ENCODE measurements at places on chromosomes 2 and 18.

GRCh38 chr2:48221846-48222516, 308.0 kb upstream of the STON1 start:
- H3K36me3 ChIP-seq: no peaks in the 10 kb centered on the region
- H3K4me1 ChIP-seq: peaks cover 4% of the 10 kb centered on the region
- H3K27me3 ChIP-seq: no peaks in the 10 kb centered on the region
- DNase-seq: peak; percentile 57

GRCh38 chr2:67463810-67464209, 66.7 kb downstream of the ETAA1 start:
- peak; percentile 20 for DNase-seq
- H3K4me3 ChIP-seq: no peak overlapping the region
- no peaks in the 10 kb centered on the region for H3K27me3 ChIP-seq
- H3K4me1 ChIP-seq: no peaks in the 10 kb centered on the region

- peak; percentile 44 for DNase-seq
- H3K4me1 ChIP-seq: no peaks in the 10 kb centered on the region
- no peaks in the 10 kb centered on the region for H3K27me3 ChIP-seq
Measured at GRCh38 chr2:156430980-156431358, 5.2 kb upstream of the GPD2 start.

DNA sequence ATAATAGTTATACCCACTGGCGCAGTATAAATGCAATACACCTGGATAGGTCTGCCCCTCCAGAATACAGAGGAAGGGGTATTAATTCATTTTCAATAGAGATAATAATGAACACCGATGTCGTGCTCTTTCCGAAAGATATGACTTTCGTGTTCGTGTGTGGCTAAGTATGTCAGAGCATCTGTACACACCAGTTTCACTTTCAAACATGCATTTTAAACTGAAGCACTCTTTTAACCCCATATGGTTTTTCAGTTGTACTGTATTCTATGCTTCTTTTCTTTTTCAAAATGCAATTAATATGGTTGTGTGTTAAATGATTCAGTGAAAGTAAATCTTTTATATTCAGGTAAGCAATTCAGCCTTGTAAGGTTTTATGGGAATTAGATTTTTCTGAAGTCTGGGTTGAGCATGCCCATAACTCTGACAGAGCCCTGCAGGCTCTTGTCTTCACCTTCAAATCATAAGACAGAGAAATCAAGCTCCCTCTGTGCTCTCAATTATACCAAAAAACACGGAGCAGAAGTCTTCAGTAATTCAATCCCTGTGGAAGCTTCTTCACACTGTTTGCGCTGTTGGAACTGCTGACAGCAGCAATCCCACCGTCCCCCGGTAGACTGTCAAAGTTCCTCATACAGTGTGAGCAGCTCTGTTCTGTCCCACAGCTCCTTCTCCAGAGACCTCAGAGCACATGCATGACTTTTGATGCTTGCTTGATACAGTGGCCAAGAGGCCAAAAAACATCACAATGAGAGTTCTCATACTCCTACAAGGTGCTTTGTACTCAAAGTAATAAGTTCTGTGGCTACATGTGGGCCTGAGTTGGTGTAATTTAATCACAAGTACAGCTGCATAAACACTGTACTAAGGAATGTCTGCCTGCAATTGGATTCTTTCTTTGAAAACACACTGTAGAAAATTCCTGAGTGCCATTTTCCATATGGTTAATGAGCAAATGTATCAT, 186.8 kb downstream of the ZNF521 start:
- no peak for DNase-seq
- H3K27me3 ChIP-seq: no peaks in the 10 kb centered on the region
- H3K36me3 ChIP-seq: peaks cover 18% of the 10 kb centered on the region
- no peak overlapping the region for H3K4me3 ChIP-seq
- H3K27ac ChIP-seq: no peak overlapping the region

GRCh38 chr2:192498747-192499146, 304.0 kb upstream of the TMEFF2 start:
- H3K4me1 ChIP-seq: no peaks in the 10 kb centered on the region
- no peaks in the 10 kb centered on the region for H3K27me3 ChIP-seq
- H3K27ac ChIP-seq: no peak overlapping the region
- DNase-seq: no peak

DNA sequence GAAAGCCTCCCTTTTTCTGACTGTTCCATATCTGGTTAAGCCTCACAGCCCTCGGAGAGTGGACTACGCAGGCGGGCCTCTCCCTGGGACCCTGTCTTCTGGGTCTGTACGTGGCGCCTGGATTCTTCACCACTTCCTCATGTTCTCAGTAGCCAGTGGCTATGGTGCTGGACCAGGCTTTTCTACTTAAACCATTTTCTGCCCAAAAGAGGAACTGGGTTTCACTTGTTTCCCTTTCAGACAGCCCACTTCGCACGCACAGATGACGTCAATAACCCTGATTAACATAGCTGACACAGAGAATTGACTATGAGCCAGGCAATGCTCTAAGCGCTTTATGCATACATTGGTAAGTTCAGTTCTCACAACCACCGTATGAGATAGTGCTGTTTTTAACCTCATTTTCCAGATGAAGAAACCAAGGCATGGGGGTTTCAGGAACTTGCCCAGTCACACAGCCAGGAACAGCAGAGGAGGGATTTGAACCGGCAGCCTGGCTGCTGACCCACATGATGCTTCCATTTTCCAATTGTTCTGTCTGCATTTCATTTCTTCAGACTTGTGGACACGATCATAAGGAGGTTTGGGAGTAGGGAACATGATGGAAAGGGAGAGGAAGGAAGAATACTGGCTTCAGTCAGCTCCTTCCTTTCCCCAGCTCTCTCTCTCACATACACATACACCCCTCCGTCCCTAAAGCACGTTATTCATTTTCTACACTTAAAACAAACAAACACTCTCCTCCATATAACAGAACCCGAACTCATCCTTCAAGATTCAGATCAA, 41.7 kb downstream of the MYOM1 start:
- no peaks in the 10 kb centered on the region for H3K27me3 ChIP-seq
- H3K4me3 ChIP-seq: no peak overlapping the region
- no peaks in the 10 kb centered on the region for H3K36me3 ChIP-seq
- H3K4me1 ChIP-seq: no peaks in the 10 kb centered on the region
- no peak overlapping the region for H3K27ac ChIP-seq
- DNase-seq: peak; percentile 60

DNA sequence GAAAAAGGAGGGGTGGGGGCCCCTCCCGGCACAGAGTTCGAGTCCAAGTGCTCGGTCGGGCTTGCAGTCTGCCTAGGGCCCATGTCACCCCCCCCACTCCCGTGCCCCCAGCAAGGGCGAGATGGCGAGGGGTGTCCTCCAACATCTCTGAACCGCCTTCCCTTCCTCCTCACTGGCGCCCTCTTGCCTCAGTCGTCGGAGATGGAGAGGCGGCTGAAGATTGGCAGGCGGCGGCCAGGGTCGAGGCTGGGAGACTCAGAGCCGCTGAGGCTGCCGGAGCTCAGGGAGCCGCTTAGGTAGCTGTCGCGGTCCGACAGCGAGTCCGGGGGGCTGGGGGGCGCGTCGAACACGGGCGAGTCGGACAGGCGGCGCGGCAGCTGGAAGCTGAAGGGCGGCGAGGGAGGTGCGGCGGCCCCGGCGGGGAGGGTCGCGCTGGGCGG, 2.3 kb downstream of the ZFP36L2 start:
- H3K4me3 ChIP-seq: peak overlapping the region; percentile 88
- H3K27me3 ChIP-seq: no peaks in the 10 kb centered on the region
- peaks cover 31% of the 10 kb centered on the region for H3K4me1 ChIP-seq
- DNase-seq: peak; percentile 24
- peaks cover 15% of the 10 kb centered on the region for H3K36me3 ChIP-seq
